ENCODE measurements at places on chromosomes 5 and 9. TPM values are rescaled to one million over a fixed set of nuclear protein-coding genes. Genes with fewer than 3 reads are reported as not detected.
A peak's percentile ranks its signal among the peaks of the same experiment; 100 is the strongest.

DNA sequence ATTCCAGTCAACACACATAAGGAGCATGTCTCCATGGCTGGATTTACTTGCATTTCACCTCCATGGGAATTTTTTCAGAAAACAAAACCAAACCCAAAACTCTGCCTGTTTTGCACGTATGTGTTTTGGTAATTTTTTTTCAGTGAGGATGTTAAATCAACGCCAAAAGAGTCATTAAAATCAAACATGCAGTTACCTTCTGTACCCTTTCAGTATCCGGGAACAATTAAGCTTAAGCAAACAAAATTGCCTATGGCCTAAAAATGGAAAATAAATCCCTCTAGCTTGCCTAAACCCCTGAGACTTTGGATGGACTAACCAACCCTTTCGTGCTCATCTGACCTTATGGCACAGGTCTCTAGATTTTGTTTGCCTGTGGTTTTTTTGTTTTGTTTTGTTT is 209.2 kb upstream of the KLF4 start:
- no peak overlapping the region for H3K27ac ChIP-seq
- H3K36me3 ChIP-seq: no peaks in the 10 kb centered on the region
- H3K27me3 ChIP-seq: no peaks in the 10 kb centered on the region
- no peak for DNase-seq
- H3K4me3 ChIP-seq: no peak overlapping the region
- no peaks in the 10 kb centered on the region for H3K4me1 ChIP-seq

GRCh38 chr5:121086671-121087070 is 622.6 kb downstream of the PRR16 start:
- no peaks in the 10 kb centered on the region for H3K36me3 ChIP-seq
- DNase-seq: no peak
- no peak overlapping the region for H3K4me3 ChIP-seq
- H3K27me3 ChIP-seq: no peaks in the 10 kb centered on the region
- H3K4me1 ChIP-seq: no peaks in the 10 kb centered on the region

GRCh38 chr5:16897284-16897704 is 38.8 kb downstream of the MYO10 start:
- peaks cover 7% of the 10 kb centered on the region for H3K27me3 ChIP-seq
- DNase-seq: no peak
- no peaks in the 10 kb centered on the region for H3K4me1 ChIP-seq
- no peak overlapping the region for H3K27ac ChIP-seq

GRCh38 chr9:132078699-132079356 is 839 bp downstream of the MED27 start:
- H3K4me3 ChIP-seq: peak overlapping the region; percentile 88
- peak; percentile 19 for DNase-seq
- H3K4me1 ChIP-seq: peaks cover 46% of the 10 kb centered on the region
- H3K27ac ChIP-seq: peak overlapping the region; percentile 49
- peaks cover 5% of the 10 kb centered on the region for H3K27me3 ChIP-seq
- H3K36me3 ChIP-seq: peaks cover 9% of the 10 kb centered on the region

- no peak overlapping the region for H3K27ac ChIP-seq
- H3K36me3 ChIP-seq: peaks cover 3% of the 10 kb centered on the region
- no peak overlapping the region for H3K4me3 ChIP-seq
- H3K4me1 ChIP-seq: no peaks in the 10 kb centered on the region
- no peak for DNase-seq
These were observed 96.0 kb upstream of the SLC12A2 start for GRCh38 chr5:127987354-127988145.

GRCh38 chr5:96712100-96712746 is 50.0 kb downstream of the CAST start:
- H3K27me3 ChIP-seq: no peaks in the 10 kb centered on the region
- H3K4me1 ChIP-seq: peaks cover 32% of the 10 kb centered on the region
- H3K4me3 ChIP-seq: no peak overlapping the region
- no peak overlapping the region for H3K27ac ChIP-seq

GRCh38 chr9:38154501-38155421 is 85.7 kb upstream of the SHB start:
- no peaks in the 10 kb centered on the region for H3K27me3 ChIP-seq
- H3K36me3 ChIP-seq: no peaks in the 10 kb centered on the region
- H3K4me1 ChIP-seq: no peaks in the 10 kb centered on the region
- no peak overlapping the region for H3K4me3 ChIP-seq
- no peak overlapping the region for H3K27ac ChIP-seq

DNA sequence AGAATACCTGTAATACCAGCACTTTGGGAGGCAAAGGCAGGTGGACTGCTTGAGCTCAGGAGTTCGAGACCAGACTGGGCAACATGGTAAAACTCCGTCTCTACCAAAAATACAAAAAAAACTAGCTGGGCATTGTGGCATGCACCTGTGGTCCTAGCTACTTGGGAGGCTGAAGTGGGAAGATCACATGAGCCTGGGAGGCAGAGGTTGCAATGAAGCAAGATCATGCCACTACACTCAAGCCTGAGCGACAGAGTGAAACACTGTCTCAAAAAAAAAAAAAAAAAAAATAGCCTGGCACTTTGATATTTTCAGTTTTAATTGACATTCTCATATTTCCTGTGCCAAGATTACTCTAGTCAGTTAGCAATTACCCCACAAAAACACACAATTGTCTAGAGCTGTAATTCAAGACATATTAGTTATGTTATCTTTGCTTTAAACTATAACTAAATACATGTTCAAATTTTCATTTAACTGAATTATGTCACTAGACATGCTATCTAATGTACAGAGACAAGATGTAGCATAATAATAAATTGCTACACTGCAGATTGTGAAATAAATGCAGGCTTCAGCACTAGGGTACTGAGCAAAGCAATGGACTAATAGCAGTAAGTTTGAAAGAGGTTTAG is 378.2 kb upstream of the GRAMD2B start:
- H3K27ac ChIP-seq: no peak overlapping the region
- H3K4me3 ChIP-seq: no peak overlapping the region
- DNase-seq: no peak
- H3K36me3 ChIP-seq: no peaks in the 10 kb centered on the region

DNA sequence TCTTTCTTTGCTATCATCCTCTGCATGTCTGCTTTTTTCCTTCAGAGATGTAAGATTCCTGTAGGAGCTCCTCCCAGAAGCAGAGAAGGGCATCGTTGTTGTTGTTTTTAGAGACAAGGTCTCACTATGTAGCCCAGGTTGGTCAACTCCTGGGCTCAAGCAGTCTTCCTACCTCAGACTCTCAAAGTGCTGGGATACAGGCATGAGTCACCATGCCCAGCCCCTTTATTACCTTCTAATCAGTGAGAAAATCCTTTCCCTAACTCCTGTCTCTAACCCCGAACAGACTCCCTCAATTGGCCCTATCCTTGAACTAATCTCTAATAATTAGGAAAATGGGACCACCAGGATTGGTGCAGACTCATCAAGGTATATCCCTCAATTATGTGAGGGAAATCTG is 64.4 kb downstream of the GALNT10 start:
- no peaks in the 10 kb centered on the region for H3K27me3 ChIP-seq
- H3K27ac ChIP-seq: no peak overlapping the region
- H3K4me3 ChIP-seq: no peak overlapping the region
- peaks cover 4% of the 10 kb centered on the region for H3K4me1 ChIP-seq

DNA sequence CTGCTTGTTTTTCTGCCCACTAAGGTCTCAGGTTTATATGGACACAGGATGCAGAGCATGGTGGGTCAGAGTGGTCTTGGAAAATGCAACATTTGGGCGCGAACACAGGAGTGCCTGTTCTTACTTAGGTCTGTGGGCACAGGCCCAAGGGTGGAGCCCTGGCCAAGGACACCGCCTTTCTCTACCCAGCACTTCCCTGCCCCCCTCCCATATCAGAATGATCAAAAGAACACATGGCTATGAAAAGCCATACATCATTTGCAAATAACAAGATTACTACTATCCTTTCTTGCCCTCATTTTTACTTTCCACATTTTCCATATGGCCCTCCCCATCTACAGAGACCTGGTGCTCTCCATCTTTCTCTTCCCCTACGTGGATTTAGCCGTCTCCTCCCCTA is 162.2 kb downstream of the ENC1 start:
- no peaks in the 10 kb centered on the region for H3K4me1 ChIP-seq
- H3K27me3 ChIP-seq: peaks cover 14% of the 10 kb centered on the region
- H3K4me3 ChIP-seq: no peak overlapping the region
- no peak overlapping the region for H3K27ac ChIP-seq

- no peak for DNase-seq
- peaks cover 11% of the 10 kb centered on the region for H3K27me3 ChIP-seq
- no peak overlapping the region for H3K4me3 ChIP-seq
- H3K36me3 ChIP-seq: peaks cover 3% of the 10 kb centered on the region
- no peaks in the 10 kb centered on the region for H3K4me1 ChIP-seq
These were observed 30.2 kb upstream of the HTR4 start for GRCh38 chr5:148684528-148684927.

GRCh38 chr9:126620478-126620877 is 6.8 kb downstream of the LMX1B start:
- H3K4me1 ChIP-seq: peaks cover 14% of the 10 kb centered on the region
- no peak overlapping the region for H3K4me3 ChIP-seq
- no peak overlapping the region for H3K27ac ChIP-seq
- H3K36me3 ChIP-seq: no peaks in the 10 kb centered on the region
- DNase-seq: no peak

DNA sequence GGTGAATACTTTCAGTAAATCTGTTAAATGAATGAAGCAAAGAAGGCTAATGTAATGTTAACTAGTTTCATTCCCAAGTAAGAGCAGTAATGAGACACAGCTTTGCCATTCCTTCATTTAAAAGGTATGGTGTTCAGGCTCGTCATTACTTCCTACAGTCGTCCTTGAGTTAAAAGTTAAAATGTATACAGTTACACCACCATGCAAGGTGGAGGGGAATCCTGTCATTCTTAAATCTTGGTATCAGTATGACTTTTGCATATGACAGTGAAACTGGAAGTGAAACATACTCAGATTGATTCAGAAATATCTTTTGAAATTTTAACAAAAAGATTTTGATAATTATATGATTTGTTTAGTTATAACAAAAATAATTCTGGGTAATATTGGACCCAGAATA is 25.9 kb downstream of the MTRR start:
- H3K4me1 ChIP-seq: peaks cover 25% of the 10 kb centered on the region
- H3K27me3 ChIP-seq: no peaks in the 10 kb centered on the region
- H3K4me3 ChIP-seq: peak overlapping the region; percentile 29
- no peak for DNase-seq

DNA sequence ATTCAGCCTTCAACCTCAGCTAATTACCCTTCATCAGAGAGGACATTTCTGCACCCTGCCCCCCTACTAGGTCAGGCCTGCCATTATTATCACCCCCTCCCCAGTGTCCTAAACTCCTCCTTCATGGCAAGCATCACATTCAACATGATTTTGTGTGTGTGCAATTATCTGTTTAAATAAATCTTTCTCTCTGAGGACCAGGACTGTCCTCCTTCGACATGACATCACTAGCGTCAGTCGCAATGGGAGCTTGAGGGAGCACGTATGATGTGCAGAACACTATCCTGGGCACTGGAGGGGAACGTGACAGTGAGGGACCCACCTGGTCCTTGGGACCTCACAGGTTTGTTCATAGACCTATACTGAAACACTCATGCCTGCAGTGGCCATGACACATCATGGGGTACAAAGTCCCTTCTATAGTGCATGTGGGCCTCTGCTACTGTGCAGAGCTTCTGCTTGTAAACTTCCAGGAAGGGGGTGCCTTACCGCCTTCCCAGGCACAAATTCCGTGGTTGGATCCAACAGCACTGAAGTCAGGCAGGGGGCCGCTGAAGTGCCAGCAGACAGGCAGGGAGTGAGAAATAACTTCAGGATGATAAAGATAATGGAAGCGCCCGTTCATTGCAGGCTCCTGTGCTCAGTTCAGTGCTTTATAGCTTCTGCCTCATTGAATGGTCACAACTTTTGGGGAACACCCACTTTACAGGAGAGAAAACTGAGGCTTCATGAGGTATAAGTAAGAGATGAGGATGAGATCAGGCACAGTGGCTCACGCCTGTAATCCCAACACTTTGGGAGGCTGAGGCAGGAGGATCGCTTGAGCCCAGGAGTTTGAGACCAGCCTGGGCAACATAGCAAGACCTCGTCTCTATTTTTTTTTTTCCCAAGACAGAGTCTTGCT is 36.0 kb upstream of the STXBP1 start:
- no peak for DNase-seq
- no peak overlapping the region for H3K27ac ChIP-seq
- no peaks in the 10 kb centered on the region for H3K27me3 ChIP-seq
- H3K4me1 ChIP-seq: peaks cover 68% of the 10 kb centered on the region
- H3K4me3 ChIP-seq: no peak overlapping the region
- H3K36me3 ChIP-seq: no peaks in the 10 kb centered on the region

- no peaks in the 10 kb centered on the region for H3K27me3 ChIP-seq
- H3K4me3 ChIP-seq: no peak overlapping the region
- no peak for DNase-seq
- H3K4me1 ChIP-seq: no peaks in the 10 kb centered on the region
- H3K36me3 ChIP-seq: no peaks in the 10 kb centered on the region
These were observed 256.8 kb upstream of the ADAMTS16 start for GRCh38 chr5:4883360-4883759.

DNA sequence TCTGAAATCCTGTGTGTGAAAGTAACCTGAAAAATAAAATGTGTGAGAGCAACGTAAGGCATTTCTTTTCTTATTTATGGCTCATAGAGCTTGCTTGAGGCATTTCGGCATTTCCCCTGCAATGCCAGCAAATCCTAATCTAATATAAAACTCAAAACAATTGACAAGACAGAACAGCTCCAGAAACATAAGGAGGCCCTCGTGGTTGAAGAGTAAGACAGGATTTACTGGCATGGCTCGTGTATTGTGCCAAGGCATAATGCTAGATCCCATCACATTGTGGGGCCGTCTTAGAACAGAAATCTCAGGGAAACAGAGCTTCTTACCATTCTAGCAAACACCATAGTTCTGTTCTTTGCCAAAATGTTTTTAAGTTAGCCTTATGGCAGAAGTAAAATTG is 166.2 kb downstream of the NTRK2 start:
- no peak for DNase-seq
- no peak overlapping the region for H3K4me3 ChIP-seq
- no peaks in the 10 kb centered on the region for H3K36me3 ChIP-seq
- H3K27ac ChIP-seq: no peak overlapping the region

DNA sequence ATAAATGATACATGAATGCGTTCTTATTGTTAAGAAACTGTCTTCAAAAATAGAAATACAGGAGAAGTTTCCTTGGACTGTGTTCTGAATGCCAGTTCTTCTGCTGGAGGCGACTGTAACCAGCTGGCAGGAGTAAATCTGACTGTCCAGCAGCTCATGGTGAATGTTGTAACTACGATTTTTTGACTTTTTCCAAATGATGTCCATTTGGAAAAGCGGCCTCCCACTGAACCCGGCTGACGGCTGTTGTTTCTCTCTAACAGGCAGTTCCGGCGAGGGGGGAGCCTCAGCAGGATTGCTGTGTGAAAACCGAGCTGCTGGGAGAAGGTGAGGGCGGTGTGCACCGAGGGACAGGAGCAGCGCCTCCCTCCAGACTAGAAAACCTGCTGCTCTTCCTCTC is 91.9 kb downstream of the EHMT1 start:
- peaks cover 27% of the 10 kb centered on the region for H3K4me1 ChIP-seq
- H3K27ac ChIP-seq: no peak overlapping the region
- H3K27me3 ChIP-seq: no peaks in the 10 kb centered on the region
- no peak overlapping the region for H3K4me3 ChIP-seq

GRCh38 chr5:108675736-108676135 is 72.0 kb upstream of the FER start:
- H3K4me3 ChIP-seq: no peak overlapping the region
- H3K4me1 ChIP-seq: no peaks in the 10 kb centered on the region
- peaks cover 13% of the 10 kb centered on the region for H3K27me3 ChIP-seq
- H3K36me3 ChIP-seq: no peaks in the 10 kb centered on the region

Gene TAS2R1
- not detected for total RNA-seq

Gene EFNA5
- total RNA-seq: not detected

Gene LRRTM2
- total RNA-seq: 0.29 TPM

Gene TMEM232
- total RNA-seq: 3.1 TPM

Gene GDA
- not detected for total RNA-seq

Gene DPM2
- 51.1 TPM for total RNA-seq

Gene C5orf52
- total RNA-seq: not detected

Gene SLC1A3
- total RNA-seq: 0.62 TPM

Gene ADGRV1
- total RNA-seq: 0.21 TPM

Gene SLC45A2
- not detected for total RNA-seq

Gene DMRT2
- not detected for total RNA-seq
